ENCODE measurements at places on chromosomes 13 and 19.

DNA sequence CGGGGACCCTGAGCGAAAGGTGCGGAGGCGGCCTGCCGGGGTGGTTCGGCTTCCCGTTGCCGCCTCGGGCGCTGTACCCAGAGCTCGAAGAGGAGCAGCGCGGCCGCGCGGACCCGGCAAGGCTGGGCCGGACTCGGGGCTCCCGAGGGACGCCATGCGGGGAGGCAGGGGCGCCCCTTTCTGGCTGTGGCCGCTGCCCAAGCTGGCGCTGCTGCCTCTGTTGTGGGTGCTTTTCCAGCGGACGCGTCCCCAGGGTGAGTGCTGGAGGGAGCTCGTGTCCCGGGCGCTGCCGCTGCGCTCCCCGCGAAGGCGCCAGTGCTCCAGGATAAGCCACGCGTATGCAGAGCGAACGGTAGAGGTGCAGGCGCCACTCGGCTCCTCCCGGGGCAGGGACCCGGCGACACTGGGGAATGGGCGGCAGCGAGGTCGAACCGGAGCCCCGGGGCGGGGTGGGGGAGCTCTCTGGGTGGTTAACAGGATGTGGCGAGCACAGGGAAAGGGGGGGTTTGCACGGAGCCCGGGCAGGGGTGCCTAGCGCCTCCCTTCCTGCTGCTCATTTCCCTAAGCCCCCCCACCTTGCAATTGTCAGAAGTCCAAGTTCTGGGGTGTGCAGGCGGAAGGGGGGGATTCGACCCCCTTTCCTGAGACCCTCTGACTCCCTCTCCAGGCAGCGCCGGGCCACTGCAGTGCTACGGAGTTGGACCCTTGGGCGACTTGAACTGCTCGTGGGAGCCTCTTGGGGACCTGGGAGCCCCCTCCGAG is at the start of gene IL27RA:
TSS of gene IL27RA (plus strand) at position 44 of the 762 bp plus-strand sequence. CDS start at position 155, 111 bp downstream.
- no peak for DNase-seq
- peak within 1 kb of the TSS; percentile 63 for H3K4me3 ChIP-seq
- peaks cover 15% of the 10 kb centered on the region for H3K4me1 ChIP-seq
- peak within 1 kb of the TSS; percentile 72 for H3K27ac ChIP-seq
- H3K27me3 ChIP-seq = no peaks in the 10 kb centered on the region

DNA sequence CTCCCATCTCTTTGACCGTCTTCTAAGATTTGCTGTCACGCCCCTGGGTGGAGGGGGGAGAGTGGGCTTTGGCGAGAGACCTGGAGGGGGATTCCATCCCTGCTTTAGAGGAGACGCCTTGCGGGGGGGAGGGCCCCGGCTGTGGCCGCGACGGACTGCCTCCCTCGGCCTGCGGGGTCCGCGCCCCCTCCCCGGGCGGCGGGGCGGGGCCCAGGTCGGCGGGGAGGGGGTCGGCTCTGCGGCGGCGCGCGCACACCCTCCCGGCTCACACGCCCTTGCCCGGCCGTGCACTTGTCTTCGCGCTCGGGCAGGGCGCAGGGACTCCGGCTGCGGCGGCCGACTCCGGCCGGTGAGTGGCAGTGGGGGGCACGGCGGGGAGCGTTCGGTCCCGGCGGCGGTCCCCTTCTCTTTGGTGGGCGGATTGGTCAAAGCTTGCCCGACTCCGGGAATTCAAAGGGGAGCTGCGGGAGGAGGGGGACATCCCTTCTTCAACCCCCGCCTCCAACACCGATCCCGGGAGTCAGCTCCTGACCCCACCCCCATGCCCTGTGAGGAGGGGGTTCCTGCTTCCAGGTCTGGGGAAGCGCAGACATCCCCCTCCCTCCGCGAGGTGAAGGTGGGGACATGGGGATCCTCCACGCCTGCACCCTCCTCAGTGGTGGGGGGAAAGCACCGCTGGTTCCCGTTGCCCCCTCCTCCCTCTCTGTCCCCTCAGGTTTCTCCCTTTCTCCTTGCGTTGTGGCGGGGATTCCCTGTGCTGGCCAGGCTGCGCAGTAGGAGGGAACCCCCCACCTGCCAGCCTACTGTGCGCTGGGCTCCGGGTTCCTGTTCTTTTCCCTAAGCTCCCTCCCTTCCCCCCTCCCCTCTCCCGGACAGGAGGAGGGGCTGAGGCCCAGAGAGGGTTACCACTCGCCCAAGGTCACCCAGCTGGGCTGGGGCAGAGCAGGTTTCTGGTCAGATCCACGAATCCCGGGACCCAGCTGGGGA is 14.6 kb upstream of the KCNN1 start:
- peaks cover 47% of the 10 kb centered on the region for H3K4me1 ChIP-seq
- DNase-seq = no peak
- no peak overlapping the region for H3K4me3 ChIP-seq
- no peaks in the 10 kb centered on the region for H3K36me3 ChIP-seq
- no peak overlapping the region for H3K27ac ChIP-seq

DNA sequence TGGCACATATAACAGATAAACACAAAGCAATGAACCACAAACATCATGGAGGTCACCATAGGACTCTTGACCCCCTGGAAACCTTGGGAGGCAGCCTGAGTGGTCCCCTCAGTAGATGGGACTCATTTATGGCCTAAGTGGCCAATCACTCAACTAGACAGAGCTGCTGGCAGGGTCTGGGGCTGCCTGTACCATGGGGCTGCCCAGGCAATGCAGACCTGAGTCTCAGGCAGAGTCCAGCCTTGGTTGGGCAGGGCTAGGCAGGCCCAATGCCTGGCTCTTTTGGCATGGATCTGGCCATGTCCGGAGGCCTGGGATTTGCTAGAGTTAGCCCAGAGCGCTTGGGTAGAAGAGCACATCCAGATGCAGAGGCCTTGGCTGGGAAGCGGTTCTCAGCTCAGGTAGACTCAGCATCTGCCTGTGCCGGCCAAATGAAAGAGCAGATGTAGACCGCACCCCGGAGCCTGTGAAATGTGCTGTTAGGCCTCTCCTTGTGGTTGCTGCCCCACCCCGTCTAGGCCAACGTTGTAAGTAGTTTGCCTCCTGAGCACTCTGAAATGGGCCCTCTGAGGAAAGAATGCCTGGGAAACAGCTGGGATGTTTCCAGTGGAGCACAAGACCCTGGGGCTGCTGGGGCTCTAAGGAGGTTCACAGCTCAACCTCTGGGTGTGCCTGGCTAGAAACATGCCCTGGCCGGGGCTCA is 171.2 kb downstream of the ZNF536 start:
- no peaks in the 10 kb centered on the region for H3K36me3 ChIP-seq
- H3K4me1 ChIP-seq = no peaks in the 10 kb centered on the region
- H3K27ac ChIP-seq = no peak overlapping the region
- no peaks in the 10 kb centered on the region for H3K27me3 ChIP-seq

DNA sequence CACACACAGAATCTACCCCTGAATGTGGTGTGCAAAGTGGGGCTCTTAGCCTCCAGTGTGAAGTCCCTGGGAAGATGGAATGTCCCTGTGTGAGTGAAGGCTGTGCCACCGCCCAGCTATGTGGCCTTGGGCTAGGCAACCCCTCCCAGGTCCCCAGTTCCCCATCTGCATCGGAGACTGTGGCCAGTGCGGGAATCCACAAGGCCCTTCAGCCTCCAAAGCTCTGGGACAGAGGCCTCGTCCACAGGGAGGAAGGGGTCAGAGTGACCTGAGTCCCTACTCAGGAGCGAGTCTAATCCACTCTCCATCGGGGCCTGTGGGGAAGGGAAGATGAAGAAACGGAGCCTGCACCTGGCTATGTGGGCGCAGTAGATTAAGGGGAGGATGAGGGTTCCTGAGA is 19.3 kb upstream of the KIR3DL3 start:
- no peak overlapping the region for H3K4me3 ChIP-seq
- no peak for DNase-seq
- no peaks in the 10 kb centered on the region for H3K36me3 ChIP-seq
- H3K27ac ChIP-seq = no peak overlapping the region
- no peaks in the 10 kb centered on the region for H3K4me1 ChIP-seq

DNA sequence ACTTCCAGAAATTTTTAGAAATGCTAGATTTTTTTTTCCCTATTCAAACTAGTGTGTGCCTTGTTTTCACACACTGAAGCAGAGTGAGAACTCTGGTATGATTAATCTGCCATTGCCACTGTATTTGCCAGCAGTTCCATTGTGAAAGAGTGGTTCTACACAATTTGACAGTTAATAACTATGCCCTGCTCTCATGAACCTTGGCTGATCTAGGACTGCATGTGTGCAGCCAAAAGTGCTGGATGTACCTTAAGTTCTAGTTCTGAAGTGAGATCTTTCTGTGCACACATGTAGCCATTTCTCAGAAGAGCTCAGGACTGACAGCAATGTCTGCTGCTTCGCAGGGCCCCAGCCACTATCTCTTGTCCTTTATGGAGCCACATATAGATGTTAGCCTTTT is 328.2 kb upstream of the SPRY2 start:
- H3K4me1 ChIP-seq = no peaks in the 10 kb centered on the region
- H3K27me3 ChIP-seq = no peaks in the 10 kb centered on the region
- DNase-seq = no peak
- H3K36me3 ChIP-seq = no peaks in the 10 kb centered on the region
- no peak overlapping the region for H3K4me3 ChIP-seq

- H3K4me1 ChIP-seq = peaks cover 33% of the 10 kb centered on the region
- peak overlapping the region; percentile 94 for H3K4me3 ChIP-seq
- DNase-seq = no peak
These were observed 688 bp downstream of the ZNF606 start for GRCh38 chr19:58001895-58002369.

- no peaks in the 10 kb centered on the region for H3K36me3 ChIP-seq
- no peak overlapping the region for H3K4me3 ChIP-seq
- no peaks in the 10 kb centered on the region for H3K27me3 ChIP-seq
- H3K27ac ChIP-seq = no peak overlapping the region
- peaks cover 19% of the 10 kb centered on the region for H3K4me1 ChIP-seq
- no peak for DNase-seq
These were observed 44.5 kb downstream of the VWA8 start for GRCh38 chr13:41916173-41916954.

DNA sequence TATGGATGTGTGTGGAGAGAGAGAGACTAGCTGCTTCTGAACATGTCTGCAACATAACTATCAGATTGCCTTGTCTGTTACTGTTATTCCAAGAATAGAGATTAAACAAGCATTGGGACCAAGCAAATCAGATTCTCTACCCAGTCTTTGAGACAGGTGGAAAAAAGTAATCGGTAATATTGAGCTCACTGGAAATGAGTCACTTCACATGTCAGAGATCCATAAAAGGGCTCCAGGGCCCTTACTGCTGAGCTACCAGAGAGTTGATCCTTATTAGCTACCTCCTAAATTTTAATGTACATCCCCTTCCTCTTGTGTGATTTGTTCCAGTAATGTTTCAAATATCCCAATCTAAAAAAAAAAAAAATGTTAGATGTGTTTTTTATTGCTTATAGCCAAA is 2118.0 kb downstream of the PCDH9 start:
- no peaks in the 10 kb centered on the region for H3K4me1 ChIP-seq
- H3K4me3 ChIP-seq = no peak overlapping the region
- H3K27ac ChIP-seq = no peak overlapping the region
- H3K27me3 ChIP-seq = no peaks in the 10 kb centered on the region

DNA sequence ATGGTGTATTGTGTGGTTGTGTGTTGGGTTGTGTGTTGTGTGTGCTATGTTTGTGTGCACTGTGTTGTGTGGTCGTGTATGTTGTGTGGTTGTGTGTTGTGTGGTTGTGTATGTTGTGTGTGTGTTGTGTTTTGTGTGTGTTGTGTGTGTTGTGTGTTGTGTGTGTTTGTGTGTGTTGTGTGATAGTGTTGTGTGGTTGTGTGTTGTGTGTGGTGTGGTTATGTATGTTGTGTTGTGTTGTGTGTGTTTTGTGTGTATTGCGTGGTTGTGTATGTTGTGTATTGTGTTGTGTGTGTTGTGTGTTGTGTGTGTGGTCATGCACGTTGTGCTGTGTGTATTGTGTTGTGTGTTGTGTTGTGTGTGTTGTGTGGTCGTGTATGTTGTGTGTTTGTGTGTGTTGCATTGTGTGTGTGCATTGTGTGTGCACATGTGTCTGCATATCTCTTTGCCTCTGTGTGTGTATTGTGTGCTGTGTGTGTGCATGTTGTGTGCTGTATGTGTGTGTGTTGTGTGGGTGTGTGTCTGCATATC is 2.9 kb downstream of the C3 start:
- H3K4me1 ChIP-seq = peaks cover 9% of the 10 kb centered on the region
- no peaks in the 10 kb centered on the region for H3K36me3 ChIP-seq
- H3K27ac ChIP-seq = no peak overlapping the region
- DNase-seq = no peak
- H3K4me3 ChIP-seq = no peak overlapping the region
- no peaks in the 10 kb centered on the region for H3K27me3 ChIP-seq

GRCh38 chr13:110185696-110186095 is 121.3 kb downstream of the COL4A1 start:
- DNase-seq = no peak
- peaks cover 41% of the 10 kb centered on the region for H3K36me3 ChIP-seq
- no peak overlapping the region for H3K27ac ChIP-seq
- no peak overlapping the region for H3K4me3 ChIP-seq
- no peaks in the 10 kb centered on the region for H3K27me3 ChIP-seq

DNA sequence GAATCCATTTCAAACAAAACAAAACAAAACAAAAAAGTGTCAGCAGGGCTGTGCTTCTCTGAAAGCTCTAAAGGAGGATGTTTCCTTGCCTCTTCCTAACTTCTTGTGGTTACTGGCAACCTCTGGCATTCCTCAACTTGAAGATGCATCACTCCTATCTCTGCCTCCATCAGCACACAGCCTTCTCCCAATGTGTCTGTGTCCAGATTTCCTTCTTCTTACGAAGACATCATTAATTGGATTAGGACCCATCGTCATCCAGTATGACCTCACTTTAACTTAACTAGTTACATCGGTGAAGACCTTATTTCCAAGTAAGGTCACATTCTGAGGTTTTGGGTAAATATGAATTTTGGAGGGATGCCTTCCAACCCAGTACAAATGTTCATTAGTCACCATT is 33.8 kb upstream of the GTF2F2 start:
- H3K4me3 ChIP-seq = no peak overlapping the region
- no peak for DNase-seq
- no peaks in the 10 kb centered on the region for H3K27me3 ChIP-seq
- H3K36me3 ChIP-seq = no peaks in the 10 kb centered on the region

DNA sequence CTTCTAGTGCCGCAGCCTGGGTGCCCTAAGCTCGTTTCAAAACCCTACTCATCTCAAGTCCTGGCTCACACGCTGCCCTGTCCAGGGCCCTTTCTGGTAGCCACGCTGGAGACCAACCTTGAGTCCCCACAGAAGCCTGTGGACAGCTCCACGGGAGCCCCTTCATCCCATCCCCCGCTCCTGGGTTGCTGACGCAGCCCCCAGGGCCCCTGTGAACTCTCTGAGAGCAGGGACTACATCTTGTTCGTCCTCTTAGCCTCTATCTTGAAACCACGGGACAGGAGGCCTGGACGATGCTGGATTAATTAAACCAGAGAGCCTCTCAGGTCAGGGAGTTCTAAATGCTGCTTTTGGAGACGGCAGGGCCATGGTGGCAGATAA is 7.4 kb downstream of the MLLT1 start:
- no peak for DNase-seq
- peak overlapping the region; percentile 30 for H3K4me3 ChIP-seq
- peaks cover 86% of the 10 kb centered on the region for H3K4me1 ChIP-seq
- no peaks in the 10 kb centered on the region for H3K36me3 ChIP-seq
- peak overlapping the region; percentile 82 for H3K27ac ChIP-seq
- H3K27me3 ChIP-seq = no peaks in the 10 kb centered on the region

DNA sequence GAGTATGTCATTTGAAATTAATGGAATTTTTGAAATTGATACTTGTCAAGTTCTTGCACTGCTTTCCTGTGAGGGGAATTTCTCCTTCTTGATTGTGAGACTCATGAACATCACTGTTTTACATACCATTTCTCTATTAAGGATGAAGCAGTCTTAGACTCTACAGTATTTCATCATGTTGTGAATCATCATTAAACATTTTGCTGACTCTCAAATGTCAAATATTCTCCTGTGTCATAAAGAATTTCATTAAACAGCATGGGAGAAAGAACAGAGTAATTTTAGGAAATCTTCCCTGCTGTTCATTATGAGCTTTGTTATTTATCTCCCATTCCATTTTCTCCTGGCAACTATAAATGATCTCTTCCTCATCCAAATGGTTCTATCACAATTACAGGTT is 729.0 kb downstream of the PCDH9 start:
- no peaks in the 10 kb centered on the region for H3K36me3 ChIP-seq
- no peaks in the 10 kb centered on the region for H3K4me1 ChIP-seq
- H3K27ac ChIP-seq = no peak overlapping the region
- H3K27me3 ChIP-seq = no peaks in the 10 kb centered on the region
- no peak overlapping the region for H3K4me3 ChIP-seq
- DNase-seq = no peak
